Activated CD8-positive, alpha-beta memory T cell treated with anti-CD3 and anti-CD28 coated beads, Interleukin-2, amount 10 ng/mL, durations not matched to agents 7 days and 5 days (primary cell): ENCODE measurements at places on chromosomes 7 and 10. TPM values are rescaled to one million over a fixed set of nuclear protein-coding genes. Genes with fewer than 3 reads are reported as not detected.

Gene CALML3
- not detected for total RNA-seq

DNA sequence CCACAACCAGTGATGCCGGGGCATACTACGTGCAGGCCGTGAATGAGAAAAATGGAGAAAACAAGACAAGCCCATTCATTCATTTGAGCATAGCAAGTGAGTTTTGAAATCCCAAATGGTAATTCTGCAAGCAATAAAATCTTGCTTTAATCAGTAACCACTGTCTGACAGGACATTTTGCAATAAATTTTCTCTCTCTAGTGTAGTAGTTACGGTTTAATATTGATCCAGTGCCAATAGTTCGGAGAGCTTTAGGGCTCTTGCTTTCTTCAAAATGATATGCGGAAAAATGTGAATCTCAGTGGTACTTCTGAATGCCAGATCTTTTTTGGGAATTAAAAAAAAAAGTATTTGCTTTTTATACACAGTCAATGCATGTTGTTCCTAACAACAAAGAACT lies 520.4 kb downstream of the SDK1 start:
- no peaks in the 10 kb centered on the region for H3K36me3 ChIP-seq
- no peak overlapping the region for H3K27ac ChIP-seq
- H3K4me3 ChIP-seq = no peak overlapping the region
- no peak for DNase-seq
- H3K27me3 ChIP-seq = no peaks in the 10 kb centered on the region

Gene SLC26A5
- not detected for total RNA-seq

GRCh38 chr7:137655804-137656203 lies 191.0 kb downstream of the DGKI start:
- H3K4me3 ChIP-seq = no peak overlapping the region
- no peaks in the 10 kb centered on the region for H3K36me3 ChIP-seq
- no peak overlapping the region for H3K27ac ChIP-seq

Gene ADCK2
- 18.3 TPM for total RNA-seq
